Pulmonary artery endothelial cell (primary cell): ENCODE measurements at places on chromosomes 11 and 22.

- no peak for DNase-seq
Measured at GRCh38 chr11:44651535-44652155, 75.1 kb upstream of the TSPAN18 start.

DNA sequence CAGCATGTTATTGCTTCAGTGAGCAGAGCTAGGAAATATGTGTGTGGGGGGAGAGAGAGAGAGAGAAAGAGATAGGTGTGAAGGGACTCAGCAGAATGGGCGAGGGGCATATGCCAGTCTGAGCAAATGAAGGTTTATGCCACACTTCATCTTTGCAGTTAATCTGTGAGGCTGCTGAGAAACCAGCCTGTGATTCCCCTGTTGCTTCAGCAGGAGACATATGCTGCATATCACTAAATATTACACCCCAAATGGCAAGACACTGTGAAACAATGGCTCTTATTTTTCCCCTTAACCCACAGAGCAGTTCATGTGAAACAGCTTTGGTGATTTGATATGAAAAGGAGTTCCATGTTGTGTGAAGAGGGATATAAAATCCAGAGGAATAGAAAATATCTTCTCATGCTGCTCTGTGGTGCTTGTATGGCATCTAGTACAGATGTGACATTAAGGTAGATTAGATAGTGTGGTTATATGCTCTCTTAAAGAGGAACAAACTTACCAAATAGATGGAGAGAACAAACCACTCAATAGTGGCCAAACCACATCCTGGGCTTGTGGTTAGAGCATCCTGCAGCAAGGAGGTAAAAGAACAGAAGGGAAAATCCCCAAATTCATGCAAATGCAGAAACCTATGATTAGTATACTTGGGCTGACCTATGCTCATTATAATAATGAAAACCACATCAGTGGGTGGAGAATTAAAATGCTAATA is 864.2 kb downstream of the FAM181B start:
- no peak for DNase-seq

DNA sequence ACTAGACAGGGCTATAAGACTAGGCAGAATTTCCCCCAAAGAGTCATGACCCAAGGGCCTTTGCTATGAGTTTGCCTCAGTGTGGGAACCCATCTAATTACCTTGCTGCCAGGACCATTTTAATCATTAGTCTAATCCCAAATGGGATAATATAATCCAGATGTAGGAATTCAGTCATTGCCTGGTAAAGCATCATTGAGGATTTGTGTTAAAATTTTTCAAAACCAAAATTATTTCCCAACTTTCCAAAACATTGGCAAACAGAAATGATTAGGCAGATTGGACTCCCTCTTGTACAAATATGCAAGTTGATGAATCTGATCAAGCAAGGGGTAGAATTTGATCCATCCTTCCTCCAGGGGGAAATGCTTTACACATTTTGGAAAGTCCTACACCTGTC is 16.2 kb upstream of the MMP13 start:
- DNase-seq, result no peak

DNA sequence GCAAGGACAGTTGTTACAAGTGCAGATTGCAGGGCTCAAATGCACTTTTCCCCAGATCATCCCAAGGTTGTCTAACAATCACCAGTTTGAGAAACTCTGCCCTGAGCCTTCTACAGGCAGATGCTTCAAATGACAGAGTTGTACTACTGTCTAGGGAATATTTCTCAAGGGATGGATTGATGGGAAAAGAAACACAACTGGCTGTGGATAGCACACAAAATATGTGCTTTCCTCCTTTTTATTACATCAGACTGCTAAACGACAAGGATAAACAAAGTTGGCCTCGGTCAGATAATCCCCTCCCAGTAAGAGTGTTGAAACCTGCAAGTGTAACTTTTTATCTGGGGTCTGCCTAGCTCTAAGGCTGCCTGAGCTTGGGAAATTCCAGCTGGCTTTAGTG is 46.6 kb upstream of the SORL1-AS1 start:
- no peak for DNase-seq

- DNase-seq, result no peak
Measured at GRCh38 chr22:50739279-50739691, 1.3 kb downstream of the ACR start.

GRCh38 chr11:118572981-118573550 is 857 bp downstream of the ARCN1 start:
- DNase-seq, result peak; percentile 44

GRCh38 chr11:70489276-70489675 is 90.9 kb downstream of the CTTN start:
- DNase-seq, result no peak
